ENCODE measurements at places on chromosomes 1 and 21. TPM values are rescaled to one million over a fixed set of nuclear protein-coding genes. Genes with fewer than 3 reads are reported as not detected.
A peak's percentile ranks its signal among the peaks of the same experiment; 100 is the strongest.

GRCh38 chr1:198462365-198463019, 78.0 kb downstream of the ATP6V1G3 start:
- no peak for DNase-seq

- no peak for DNase-seq
These were observed 21.8 kb downstream of the LPAR3 start for GRCh38 chr1:84871181-84871580.

GRCh38 chr1:206049293-206049692, 3.7 kb upstream of the RHEX start:
- DNase-seq, result no peak

GRCh38 chr21:42724226-42724920, 71.0 kb downstream of the PDE9A start:
- DNase-seq, result peak; percentile 51

DNA sequence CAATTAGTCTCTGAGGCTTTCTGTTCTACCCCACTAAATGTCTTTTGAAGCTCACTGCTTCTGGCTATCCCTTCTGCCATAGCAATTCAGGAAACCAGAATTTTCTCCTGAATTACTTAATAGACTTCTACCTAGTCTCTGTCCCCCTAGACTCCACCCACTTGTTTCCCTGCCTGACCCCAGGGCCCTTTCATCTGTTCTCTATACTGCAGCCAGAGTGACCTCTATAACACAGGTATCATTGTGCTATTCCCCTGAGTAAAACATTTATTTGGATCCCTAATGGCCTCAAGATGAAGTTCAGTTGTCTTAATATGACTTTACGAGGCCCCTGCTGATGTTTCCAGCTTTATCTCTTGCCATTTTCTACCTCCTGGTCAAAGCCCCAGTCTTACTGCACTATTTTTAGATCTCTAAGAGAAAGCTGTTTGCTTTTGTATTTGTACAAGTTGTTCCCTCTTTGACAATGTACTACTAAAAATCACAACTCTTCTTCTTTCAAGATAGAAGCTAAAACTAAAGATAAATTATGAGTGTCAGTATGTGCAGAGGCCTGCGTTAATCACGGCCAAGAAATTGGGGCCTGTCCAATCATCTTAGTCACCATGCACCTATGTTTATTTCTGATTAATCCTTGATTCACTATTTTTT, 54.5 kb downstream of the ATP1B1 start:
- DNase-seq, result no peak

- no peak for DNase-seq
These were observed 61.3 kb downstream of the BCAR3 start for GRCh38 chr1:93620172-93620840.

- no peak for DNase-seq
These were observed 49.5 kb downstream of the LYST start for GRCh38 chr1:235817101-235817728.

Gene NBPF19
- total RNA-seq, result 6.3 TPM

- no peak for DNase-seq
These were observed 119.0 kb upstream of the VAMP3 start for GRCh38 chr1:7652061-7652460.

Gene SFT2D2
- 30.0 TPM for total RNA-seq

Gene GUCA2A
- not detected for total RNA-seq

- no peak for DNase-seq
These were observed 600 bp downstream of the CLK2 start for GRCh38 chr1:155272466-155273342.

Gene JAM2
- total RNA-seq, result 35.9 TPM

GRCh38 chr1:10759413-10760200, 36.8 kb downstream of the CASZ1 start:
- DNase-seq, result no peak

GRCh38 chr21:42534421-42535378, 21.0 kb downstream of the SLC37A1 start:
- DNase-seq, result no peak

DNA sequence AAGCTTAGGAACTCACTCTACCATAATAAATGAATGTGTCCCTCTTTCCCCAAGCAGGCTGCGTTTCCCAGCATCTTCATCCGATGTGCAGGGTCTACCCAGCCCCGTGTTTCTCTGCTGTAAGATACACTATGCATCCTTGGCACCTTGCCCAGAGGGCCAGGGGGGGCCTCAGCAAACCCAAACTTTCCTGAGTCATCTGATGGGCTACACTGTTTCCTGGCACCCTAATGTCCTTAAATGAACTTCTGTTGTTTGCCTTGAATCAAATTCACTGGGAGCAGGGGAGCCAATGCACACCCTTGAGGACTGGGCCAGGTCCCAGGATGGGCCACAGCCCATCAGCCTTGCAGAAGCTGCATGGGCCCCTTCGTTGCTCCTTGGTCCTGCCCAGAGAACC, 145.5 kb downstream of the IGSF21 start:
- DNase-seq, result no peak

Gene IRF6
- 21.8 TPM for total RNA-seq

Gene E2F2
- total RNA-seq, result 1.3 TPM

Gene LENEP
- total RNA-seq, result not detected

Gene PM20D1
- 0.91 TPM for total RNA-seq

Gene DMRTA2
- total RNA-seq, result not detected

DNA sequence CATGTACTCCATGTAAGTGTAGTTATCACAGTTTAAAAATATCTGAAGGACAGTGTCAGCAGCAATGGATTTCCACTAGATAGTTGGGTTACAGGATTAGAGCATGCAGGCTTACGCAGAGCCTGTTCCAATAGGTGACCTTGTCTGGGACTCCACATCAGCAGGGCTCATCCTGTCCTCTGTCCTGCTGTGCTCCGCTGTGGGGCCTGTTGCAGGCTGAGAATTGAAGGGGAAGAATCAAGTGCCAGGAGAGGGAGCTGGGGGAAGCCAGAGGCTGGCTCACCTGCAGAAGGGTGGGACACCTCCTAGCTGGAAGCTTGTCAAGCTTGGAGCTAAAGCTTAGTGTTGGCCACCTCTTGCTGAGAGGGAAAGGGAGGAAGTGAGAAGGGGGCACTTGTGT, 62.8 kb downstream of the XCL2 start:
- DNase-seq, result no peak

DNA sequence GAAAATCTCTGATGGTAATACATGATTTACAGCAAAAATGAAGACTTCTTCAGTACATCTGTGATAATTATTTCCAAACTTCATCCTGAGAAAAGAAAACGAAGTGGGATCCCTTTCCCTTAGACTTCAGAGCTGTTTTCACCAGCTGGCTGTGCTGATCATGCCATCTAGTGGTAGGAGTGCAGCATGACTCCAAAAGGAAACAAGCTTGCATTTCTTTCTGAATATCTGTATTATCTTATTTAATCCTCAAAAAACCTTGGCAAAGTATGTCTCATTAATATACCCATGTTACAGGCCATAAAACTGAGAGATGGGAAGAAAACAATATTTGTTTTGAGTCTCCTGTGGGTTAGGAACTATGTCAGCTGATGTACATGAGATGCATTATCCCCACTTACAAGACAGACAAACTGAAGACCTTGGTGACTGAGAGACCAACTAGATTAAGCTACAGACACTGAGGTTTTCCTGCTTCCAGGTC, 9.8 kb upstream of the GJA8 start:
- DNase-seq, result no peak

Gene CTH
- 1.5 TPM for total RNA-seq

Data from left cardiac atrium (tissue), 4 donors.